Osteoblast (primary cell): ENCODE measurements at places on chromosomes 5 and 9.

DNA sequence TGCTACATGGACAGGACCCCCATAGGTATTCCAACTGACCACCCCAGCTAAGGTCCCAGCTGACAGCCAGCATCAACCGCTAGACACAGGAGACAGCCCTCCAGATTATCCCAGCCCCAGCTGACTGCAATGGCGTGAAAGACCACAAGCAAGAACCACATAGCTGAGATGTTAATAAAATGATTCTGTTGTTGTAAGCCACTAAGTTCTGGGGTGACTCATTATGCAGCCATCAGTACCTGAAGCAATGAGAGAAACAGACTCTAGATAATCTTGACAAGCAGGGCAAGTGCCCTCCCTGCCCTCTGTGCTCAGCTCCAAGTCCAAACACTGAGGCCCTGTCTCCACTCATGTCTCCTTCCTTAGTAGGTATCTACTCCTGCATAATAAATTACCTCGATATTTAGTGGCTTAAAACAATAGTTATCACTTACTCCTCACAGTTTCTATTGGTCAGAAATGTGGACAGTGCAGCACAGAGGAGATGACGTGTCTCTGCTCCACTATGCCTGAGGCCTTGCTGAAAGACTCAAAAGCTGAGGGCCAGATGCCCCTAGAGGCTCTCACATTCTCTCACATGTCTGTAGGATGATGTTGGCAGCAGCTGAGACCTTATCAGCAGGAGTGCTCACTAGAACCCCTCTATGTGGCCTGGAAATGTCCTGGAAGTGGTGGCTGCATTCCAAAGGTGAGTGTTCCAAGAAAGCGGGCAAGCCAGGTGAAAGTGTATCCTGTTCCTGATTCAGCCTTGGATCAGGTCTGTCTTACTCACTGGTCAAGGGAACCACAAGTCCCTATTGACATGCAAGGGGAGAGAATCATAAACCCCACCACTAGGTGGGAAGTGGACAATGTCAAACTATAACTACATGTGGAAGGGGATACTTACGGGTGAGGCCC is 2.5 kb downstream of the MGAT1 start:
- DNase-seq, result peak; percentile 94

GRCh38 chr5:108642170-108642906 is 105.4 kb upstream of the FER start:
- DNase-seq, result peak; percentile 58

- DNase-seq, result no peak
These were observed 72.4 kb downstream of the MSX2 start for GRCh38 chr5:174796711-174797192.

- peak; percentile 65 for DNase-seq
These were observed 5.0 kb downstream of the SQSTM1 start for GRCh38 chr5:179825655-179826182.

DNA sequence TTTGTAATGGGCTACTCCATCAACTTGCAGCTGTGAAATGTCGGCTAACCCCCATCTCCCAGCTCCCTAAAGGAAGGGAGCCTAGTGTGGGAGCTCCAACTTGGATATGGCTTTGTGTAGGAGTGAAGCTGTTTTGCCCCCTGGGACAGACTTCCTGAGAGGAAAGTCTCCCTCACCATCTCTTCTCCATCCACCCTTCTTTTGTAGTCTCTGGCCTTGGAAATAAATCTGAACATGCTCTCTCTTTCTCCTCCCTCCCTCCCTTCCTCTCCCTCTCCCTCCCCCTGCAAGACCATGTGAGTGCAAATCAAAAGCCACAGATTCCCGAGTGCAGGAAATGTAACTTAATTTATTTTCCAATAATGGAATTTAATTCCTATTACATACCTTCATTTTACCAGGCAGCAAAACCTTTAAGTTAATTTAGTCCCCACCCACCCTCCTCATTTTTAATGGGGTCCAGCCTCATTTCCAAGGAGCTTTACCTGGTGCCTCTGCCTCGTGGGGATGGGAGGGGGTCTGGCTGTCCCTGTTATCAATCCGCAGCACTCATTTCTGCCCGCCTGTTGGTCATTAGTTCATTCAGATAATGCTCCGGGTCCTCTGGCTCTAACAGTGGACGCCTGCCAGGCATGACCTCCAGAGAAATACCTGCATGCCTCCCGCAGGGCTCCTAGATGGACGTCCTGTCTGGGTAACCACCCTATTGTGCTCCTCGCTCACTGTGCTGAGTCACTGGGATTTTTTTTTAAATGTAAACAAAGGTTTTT is 122.9 kb upstream of the TAF11L2 start:
- no peak for DNase-seq

DNA sequence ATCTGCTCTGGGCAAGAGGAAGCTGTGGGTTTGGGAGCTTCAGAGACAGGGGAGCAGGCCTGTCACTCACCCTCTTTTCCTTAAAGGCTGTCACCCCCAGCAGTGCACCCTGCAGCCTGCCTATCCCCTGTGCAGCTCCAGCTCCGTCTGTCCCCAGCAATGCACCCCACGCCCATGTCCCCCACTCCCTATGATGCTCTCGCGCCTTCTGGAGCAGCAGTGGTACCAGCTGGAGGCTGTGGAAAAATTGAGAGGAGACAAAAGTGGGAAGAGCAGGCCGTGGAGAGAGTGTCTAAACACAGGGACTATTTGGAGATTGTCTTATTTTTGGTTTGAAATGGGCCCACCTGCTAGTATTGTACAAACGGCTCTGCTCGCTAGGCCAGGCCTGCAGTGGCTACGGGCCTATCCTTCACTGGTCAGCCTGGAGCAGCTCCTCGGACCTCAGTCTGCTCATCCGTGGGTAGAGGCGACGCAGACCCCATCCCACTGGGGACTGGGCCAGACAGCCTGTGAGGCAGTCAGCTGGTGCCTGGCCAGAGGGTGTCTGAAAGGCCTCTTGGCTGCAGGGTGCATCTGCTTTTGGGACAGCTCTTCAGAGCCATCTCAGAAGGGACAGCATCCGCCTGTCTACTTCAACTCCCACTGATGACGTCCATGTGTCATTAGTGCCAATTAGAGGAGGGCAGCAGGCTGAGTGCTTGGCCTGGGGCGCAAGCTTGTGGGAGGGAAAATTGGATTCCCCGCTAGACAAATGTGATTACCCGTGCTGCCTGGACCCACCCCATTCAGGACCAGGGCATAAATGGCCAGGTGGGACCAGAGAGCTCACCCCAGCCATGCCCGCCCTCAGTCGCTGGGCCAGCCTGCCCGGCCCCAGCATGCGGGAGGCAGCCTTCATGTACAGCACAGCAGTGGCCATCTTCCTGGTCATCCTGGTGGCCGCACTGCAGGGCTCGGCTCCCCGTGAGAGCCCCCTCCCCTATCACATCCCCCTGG is at the start of gene DBH:
TSS of gene DBH (plus strand) at position 831 of the 999 bp plus-strand sequence. CDS start at position 840, 9 bp downstream.
- DNase-seq, result peak; percentile 58

DNA sequence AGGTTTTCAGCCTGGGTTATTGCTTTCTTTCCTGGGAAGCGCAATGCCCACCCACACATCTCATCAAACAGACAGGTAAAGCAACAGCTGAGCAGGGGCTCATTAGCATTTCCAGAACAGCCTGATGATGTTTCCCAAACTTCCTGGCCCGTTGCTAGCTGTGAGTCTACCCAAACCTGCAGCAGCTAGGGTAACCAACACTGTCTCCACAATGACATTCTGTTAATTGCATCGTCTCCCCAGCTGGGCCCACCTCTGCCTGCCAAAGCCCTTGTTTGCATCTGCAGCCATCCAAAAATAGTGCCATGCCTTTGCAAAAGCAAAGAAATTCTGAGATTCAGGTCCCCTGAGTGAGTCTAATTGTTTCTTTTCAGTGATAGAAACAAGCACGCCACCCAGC is 273.0 kb downstream of the MED10 start:
- no peak for DNase-seq
